NCI-H1105 treated with DMSO at 0.1 percent for 48 hours (cell line): ENCODE measurements at places on chromosomes 11 and 22.

DNA sequence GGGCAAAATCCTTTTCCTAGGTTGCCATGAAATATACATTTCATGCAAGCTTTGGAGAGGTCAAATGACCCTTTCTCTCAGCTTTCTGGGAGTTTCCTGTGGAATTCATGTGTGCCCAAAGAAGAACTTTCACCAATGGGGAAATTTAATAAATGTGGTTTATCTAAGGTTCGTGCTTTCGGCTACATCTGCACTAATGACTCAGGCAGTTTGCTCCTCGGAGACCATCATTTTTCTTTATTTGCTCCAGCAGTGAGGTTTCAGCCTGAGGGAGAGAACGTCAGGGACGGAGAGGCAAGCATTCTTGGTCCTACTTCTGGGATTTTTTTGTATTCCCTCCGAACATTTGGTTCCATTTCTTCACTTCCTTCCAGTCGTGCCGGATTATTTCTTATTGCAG is 85.2 kb downstream of the FLI1 start:
- no peak for DNase-seq

DNA sequence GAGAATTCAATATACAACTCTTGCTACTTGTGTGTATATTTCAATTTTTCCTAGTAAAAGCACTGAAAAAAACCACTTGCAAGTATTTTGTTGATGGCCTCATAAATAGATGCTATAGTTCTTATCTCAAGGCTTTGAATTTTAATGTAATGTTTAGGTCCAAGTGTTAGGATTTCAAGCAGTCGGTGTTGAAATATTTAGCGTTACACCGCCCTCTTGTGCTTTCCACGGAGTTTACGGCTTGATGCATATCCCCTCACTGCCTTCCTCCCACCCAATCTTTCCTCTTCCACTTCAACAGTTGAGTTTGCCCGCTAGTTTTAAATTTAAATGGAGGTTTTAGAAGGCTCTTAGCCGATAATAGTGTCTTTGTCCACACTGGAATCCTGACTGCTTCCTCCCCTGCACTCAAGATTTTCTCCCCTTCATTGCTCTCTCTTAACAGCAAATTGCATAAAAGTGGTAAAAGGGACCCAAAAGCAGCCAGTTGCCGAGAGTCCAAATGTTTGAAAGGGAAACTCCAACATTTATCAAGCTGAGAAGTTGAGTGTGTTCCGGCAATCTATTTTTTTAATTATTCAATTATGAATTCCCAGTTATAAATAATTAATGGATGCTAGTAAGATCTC is 25.9 kb upstream of the HTATIP2 start:
- peak; percentile 59 for DNase-seq

- DNase-seq = no peak
Observed at GRCh38 chr11:61149624-61150615, 11.3 kb downstream of the VPS37C start.

DNA sequence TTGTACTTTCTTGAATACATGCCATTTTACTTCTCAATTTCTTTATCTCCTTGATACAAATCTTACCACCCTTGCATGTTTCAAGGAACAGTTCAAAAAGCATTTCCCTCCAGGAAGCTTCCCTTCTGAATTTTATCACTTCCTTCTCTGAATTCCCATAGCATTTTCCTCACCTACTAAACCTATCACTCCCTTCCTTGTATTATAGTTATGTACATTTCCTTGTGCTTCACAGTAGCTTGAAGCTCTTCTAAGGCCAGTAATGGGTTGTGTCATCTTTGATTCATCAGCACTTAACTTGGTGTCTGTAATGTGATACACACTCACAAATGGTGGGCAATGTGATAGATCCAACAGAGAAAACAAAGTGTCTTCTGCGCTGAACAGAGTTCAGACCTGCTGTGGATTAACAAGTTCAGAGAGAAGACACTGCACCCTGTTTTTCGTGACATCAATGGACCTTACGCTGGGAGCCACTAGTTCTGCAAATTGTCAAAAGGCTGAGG is 127.5 kb downstream of the CCDC81 start:
- no peak for DNase-seq

GRCh38 chr11:116693102-116693570 is 79.7 kb downstream of the BUD13 start:
- no peak for DNase-seq

DNA sequence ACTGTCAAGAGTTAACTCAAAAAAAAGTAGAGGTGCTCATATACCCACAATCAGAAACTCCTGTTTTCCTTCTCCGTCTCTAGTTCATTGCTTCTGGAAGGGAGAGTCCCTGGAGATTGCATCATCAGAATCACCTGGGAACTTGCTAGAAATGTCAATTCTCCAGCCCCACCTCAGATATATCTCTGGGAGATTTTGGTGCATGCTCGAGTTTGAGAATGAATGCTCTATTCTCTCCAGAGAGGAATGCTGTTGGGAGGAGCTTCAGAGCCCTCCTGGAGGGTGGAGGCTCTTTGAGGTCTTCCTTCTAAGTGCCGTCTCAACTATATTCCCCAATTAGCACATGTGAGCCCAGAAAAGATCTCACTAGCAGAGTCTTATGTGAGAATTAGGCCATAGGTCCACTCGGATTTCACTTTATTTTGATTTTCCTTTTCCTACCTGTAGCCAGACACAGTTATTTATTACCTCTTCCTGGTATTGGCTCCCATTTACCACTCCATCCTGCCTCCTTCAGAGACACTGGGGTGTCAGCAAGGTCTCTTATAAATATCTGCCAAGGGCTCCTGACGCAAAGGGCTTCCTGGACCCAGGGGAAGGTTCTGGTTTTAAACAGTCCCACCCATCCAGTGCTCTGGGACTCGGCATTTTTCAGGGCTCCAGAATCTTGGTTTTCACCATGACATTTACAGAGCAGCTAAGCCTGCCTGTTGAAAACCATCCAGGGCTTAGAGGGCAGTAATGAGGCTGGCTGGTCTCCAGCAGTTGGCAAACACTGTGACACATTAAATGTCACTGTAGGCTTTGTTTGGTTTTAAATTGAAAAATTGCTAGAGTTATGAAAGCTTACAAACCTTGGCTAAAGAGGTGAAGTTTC is 136.2 kb downstream of the CD44 start:
- DNase-seq = peak; percentile 74

DNA sequence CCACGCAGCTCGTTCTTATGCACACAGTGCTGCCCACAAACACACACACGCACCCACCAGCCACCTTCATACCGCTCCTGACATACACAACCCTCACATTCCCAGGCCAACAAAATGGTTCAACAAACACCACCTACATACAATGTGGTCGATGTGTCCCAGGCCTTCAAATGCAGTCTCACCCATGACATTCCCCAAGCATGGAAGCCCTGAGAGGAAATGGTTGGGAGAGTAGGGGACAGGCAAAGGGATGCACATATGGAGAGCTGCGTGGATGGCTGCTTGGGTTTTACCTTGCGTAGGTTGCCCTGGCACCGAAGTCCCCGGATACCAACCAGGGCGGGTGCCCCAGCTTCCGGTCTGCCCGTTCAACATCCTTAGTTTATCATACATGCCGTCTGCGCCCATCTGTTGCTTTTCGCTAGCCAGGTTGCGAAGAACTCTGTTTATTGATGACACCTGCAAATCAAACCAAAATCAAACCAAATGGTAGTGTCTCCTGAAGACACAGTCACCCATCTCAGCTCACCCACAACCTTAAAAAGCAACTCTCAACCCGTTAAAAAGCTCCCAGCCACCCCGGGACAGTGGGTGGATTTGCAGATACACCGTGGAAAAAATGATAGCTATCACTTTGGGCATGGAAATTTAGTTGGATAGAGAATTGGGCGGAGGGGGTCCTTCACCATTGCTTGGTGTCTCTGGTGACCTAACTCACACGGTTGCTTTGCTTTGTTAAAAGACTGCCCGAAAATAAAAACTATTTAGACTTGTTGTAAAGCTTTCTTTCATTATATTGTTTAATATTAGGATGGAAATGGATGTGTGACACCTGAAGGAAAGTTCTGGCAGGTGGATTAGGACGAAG is 10.5 kb downstream of the PAX6 start:
- no peak for DNase-seq

GRCh38 chr22:27718186-27719035 is 83.1 kb downstream of the MN1 start:
- no peak for DNase-seq

- DNase-seq = no peak
Observed at GRCh38 chr22:19138217-19139000, 6.0 kb downstream of the ESS2 start.

DNA sequence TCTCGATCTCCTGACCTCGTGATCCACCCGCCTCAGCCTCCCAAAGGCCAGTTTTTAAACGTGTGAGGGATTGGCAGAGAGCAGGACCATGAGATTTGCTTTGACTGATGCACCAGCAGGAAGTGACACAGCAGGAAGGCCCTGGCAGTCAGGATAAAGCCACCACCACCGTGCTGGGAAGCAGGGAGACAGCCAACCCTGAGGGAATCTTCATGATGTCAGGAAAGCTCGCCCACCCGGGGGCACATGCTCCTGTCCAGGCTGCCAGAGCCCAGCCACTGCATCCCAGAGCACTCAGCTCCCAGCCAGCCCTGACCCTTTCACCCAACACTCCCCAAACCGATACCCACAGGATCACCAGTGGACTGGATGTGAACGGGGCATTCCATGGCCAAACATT is 6.1 kb downstream of the TUBGCP6 start:
- DNase-seq = no peak

DNA sequence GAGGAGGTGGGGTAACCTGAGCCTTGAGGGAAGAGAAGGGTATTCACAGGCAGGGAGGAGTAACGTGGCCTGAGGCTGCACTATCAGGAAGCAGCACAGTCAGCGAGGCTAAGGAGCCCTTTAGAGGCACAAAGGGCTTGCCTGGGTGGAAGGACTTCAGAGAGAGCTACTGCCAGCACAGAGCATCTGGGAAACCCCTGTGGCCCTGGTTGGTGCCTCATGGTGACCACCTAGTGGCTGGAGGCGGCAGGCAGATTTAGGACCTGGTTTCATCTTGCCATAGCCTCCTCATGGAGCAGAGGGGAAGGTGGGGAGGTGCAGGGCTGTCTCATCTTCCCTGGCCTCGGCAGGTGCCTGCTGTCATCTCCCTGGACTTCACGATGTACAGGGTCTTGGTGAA is 64.5 kb downstream of the MPPED1 start:
- no peak for DNase-seq

DNA sequence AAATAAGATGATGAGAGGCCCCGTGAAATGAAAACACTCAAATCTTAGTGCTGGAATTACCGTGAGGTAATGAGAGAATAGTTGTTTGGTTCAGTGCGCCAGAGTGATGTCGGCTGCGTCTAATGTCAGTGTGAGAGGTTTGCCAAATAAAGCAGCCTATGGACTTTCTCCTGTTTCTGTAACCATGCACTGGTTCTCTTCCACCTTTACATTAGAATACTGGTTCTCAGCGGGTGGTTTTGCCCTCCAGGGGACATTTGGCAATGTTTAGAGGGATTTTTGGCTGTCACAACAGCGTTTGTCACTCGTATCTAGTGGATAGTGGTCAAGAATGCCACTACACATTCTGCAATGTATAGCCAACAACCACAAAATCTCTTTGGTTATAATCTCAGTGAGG is 1.1 kb downstream of the OOSP4B start:
- DNase-seq = no peak

DNA sequence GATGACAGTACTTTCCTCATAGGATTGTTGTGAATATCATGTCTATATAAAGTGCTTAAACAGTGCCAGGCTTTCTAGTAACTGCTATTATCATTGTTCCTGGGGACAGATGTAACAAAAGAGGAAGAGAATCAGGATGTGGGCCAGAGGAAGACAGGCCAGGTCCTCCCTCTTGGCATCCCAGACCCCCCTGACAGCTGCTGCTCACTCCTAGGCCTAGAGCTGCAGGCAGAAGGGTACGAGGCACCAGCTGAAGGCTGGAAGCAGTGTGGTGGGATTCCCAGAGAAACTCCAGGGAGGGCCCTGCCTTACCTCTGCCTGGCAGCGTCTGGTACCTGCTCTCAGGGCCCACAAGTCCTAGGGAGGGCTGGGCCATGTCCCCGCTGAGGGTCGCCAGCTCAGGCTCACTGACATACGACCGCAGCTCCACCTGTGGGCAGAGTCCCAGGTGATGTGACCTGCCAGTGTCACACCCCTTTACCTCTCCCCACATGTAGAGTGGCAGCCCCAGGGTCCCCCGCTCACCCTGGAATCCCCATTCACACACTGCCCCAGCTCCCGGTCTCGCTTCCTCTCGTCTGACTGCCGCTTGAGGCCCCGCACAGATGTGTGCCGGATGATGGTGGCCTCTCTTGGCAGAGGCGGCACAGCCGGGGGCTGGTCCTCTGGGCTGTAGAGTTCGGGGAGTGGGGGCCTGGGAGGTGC is 52.2 kb downstream of the C11orf58 start:
- no peak for DNase-seq

DNA sequence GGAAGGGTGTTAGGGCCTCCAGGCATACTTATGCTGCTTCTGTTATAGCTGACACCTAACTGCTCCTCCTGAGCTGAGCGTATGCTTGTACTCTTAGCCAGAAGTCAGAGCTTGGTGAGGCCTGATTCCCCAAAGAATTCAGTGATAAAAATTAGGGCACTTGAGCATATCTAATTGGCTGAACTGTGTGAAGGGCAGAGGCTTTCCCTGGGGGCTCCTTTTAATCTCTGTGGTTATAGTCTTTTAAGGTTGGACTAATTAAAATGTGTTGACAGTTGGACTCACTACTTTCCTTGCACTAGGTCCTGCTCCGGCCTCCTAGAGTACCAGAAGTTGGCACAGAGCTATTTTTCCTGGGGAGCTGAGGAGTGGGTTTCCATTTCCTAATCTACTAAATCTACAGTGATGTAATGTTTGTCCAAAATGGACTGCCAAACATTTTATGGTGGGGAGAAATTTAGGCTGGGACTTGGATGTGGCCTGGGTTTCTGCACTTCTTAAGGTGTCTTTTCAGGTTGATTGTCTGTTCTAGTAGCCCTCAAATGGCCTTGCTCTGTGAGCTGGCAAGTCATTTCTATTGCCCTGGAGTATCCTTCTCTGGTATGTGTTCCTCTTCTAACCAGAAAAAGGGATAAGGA is 18.4 kb downstream of the STIM1 start:
- DNase-seq = no peak

GRCh38 chr11:11770296-11770695 is 71.5 kb upstream of the USP47 start:
- DNase-seq = no peak

DNA sequence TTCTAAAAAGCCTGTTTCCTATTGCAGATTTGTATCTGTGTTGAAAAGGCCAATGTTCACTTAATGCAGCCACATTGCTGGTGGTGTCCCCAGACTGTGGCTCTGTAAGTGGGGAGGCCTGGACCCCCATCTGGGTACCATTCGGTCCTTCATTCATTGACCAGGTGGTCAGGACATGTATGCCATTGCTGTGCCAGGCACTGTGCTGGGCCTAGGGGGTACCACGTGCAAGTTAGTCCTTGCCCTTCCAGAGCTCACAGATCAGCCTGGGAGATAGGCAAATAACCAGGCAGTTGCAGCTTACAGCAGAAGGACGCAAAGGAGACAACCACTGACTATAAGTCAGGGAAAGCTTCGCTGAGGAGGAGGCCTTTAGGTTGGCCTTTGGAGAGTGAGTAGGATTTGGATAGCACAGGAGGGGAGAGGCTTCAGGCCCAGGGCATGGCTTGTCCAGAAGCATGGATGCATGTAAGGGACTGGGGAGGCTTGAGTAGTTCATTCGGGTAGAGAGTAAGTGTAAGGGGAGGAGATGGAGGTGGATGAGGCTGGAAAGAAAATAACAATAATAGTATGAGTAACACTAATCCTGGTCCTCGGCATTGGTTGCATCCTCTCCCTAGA is 5.0 kb downstream of the PRDM11 start:
- DNase-seq = no peak

GRCh38 chr11:75595429-75595828 is 33.4 kb downstream of the SERPINH1 start:
- DNase-seq = no peak
